Esophagus muscularis mucosa (tissue), 4 donors: ENCODE measurements at places on chromosomes 5 and 9.

- no peak for DNase-seq
Measured at GRCh38 chr5:149443210-149443609, 64.1 kb upstream of the IL17B start.

GRCh38 chr5:159886296-159886695 lies 30.0 kb upstream of the ADRA1B start:
- no peak for DNase-seq

DNA sequence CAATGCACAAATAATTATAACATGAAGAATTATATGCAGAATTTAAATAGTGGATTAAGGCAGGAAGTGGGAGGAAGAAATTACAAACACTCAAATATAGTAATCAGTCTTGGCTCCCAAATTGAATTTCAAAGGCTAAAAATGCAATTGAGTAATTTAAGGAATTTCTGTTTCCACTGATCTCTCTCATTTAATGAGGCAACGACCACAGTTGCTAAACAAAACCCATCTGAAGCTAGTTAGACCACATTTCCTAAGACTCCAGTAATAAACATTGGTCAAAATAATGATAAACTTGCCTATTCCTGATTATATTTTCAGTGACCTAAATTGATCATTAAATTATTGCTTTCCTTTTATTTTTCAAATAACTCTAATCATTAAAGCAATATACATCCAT lies 174.3 kb upstream of the GRIN3A start:
- DNase-seq: no peak

GRCh38 chr5:36751886-36752285 lies 124.7 kb upstream of the NIPBL start:
- DNase-seq: no peak

GRCh38 chr5:75656311-75657003 lies 45.2 kb downstream of the ANKDD1B start:
- DNase-seq: no peak

GRCh38 chr5:1685066-1685465 lies 114.6 kb downstream of the MRPL36 start:
- peak; percentile 82 for DNase-seq

DNA sequence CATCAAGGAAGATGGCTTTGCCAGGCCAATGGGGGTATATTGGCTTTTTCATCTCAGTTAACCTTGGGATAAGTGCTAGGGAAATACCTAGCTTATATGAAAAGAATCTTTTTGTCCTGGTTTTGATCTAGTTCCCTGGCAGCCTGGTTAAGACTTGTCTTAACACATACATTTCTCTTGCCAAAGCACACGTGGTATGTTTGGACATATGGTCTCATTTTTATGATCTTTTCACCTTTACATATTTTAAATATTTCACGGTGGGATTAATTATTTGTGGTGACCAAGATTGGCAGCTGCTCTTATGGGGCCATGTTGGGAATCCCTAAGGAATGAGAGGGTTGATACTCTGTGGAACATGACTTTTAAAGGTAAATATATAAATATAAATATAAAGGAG lies 312.5 kb downstream of the NPR3 start:
- no peak for DNase-seq

- DNase-seq: no peak
Measured at GRCh38 chr5:96747720-96748119, 60.0 kb downstream of the ERAP1 start.

GRCh38 chr5:134380346-134380745 lies 9.0 kb downstream of the UBE2B start:
- no peak for DNase-seq

- DNase-seq: no peak
Measured at GRCh38 chr5:98568336-98568735, 205.1 kb upstream of the RGMB start.

GRCh38 chr5:31962871-31963307 lies 211.2 kb downstream of the GOLPH3 start:
- no peak for DNase-seq

- DNase-seq: no peak
Measured at GRCh38 chr9:27963836-27964235, 390.6 kb upstream of the C9orf72 start.

DNA sequence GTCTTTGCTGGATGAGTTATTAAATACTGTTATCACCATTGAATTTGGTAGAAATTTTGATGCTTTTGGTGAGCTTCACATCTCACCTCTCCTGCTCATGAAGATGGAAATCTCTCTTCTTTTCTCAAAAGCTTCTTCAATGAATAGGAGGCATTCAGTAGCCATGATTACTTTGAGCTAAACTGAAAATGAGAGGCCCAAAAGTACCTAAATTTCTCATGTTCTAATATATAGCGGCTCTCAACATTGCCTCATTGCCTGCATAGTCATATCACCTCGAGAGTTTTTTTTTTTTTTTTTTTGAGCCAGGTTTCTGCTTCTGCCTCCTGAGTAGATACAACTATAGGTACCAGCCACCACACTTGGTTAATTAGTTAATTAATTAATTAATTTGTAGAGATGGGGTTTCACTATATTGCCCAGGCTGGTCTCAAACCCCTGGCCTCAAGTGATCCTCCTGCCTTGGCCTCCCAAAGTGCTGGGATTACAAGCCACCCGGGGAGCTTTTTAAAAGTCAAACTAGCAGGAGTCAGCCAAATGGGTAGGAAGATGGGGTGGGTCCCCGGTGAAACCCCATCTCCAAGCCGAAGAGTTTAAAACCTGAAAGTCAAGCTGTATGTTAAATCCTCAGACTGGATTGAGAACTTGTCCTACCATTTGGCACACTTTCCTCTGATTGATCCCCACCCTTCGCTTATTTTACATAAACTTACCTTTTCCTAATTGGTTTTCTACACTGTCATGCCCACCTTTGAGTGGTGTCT lies 169.0 kb downstream of the DOCK2 start:
- DNase-seq: peak; percentile 57

DNA sequence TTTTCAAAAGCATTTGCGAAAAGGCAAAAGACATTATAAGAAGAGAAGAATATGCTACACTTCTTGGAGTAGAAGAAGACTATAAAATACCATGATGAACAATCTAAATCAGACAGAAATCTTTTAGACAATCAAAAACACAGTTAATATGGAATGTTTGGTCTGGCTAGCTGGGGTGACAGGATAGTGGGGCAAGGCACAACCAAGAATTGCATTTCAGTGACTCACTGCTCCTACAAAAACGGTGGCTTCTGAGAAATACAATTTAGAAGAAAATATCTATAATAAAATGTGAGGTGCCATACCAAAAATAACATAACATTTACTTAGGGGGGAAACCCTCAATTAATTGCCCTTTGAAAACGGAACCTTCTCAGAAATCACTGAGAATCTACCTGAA lies 363.4 kb downstream of the NPR3 start:
- no peak for DNase-seq

- no peak for DNase-seq
Measured at GRCh38 chr9:75148561-75148960, 60.2 kb downstream of the OSTF1 start.

DNA sequence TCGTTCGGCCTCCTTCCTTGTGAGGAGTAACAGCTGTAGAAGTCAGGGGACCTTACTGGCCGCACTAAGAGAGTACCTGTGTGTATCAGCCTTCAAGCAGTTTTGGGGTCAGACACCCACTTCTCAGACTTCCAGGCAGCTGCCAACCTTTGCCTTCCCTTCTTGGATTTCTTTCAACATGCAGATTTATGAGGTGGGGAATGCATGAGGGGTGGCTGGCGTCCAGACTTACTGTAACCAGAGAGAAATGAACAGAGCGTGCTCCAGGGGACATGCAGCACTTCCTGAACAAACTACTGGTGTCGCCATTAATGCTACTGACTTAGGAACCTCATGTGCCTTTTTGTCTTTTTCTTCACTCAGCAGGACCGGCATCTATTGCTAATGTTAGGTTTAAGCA lies 46.7 kb downstream of the INSYN2B start:
- no peak for DNase-seq

- DNase-seq: no peak
Measured at GRCh38 chr5:88761269-88761850, 121.6 kb downstream of the MEF2C start.

- DNase-seq: no peak
Measured at GRCh38 chr5:132238169-132238744, 10.6 kb upstream of the P4HA2 start.
